ENCODE measurements at places on chromosomes 3 and 15.
A peak's percentile ranks its signal among the peaks of the same experiment; 100 is the strongest.

DNA sequence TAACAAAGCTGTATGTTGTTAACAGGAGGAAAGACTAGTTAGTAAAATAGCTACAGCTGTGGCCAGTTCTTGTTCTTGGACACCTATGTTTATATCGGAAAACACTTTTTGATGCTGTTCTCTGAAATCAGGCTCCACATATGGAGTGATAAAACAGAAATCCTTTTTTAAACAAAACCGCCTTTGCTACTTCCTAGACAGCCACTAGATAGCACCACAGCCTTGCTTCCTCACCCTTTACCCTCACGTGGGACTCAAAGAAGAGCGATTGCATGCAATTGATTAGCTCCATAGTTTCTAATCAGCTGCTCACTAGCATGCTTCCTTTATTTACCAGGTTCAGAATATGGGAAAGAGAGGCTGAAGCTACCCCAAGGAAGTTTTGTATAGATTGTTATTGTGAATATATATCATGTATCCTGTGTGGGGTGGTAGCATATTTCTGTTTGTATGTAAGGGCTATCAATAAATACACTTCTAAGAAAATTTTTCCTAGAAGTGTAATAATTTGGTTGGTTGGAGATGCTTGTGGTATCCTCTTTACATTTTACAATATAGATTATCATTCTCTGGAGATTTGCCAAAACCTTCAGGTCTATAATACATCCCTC is 4.3 kb upstream of the MTFMT start:
- no peak for DNase-seq

- no peak for DNase-seq
Observed at GRCh38 chr3:15794842-15795650, 2.7 kb downstream of the ANKRD28 start.

DNA sequence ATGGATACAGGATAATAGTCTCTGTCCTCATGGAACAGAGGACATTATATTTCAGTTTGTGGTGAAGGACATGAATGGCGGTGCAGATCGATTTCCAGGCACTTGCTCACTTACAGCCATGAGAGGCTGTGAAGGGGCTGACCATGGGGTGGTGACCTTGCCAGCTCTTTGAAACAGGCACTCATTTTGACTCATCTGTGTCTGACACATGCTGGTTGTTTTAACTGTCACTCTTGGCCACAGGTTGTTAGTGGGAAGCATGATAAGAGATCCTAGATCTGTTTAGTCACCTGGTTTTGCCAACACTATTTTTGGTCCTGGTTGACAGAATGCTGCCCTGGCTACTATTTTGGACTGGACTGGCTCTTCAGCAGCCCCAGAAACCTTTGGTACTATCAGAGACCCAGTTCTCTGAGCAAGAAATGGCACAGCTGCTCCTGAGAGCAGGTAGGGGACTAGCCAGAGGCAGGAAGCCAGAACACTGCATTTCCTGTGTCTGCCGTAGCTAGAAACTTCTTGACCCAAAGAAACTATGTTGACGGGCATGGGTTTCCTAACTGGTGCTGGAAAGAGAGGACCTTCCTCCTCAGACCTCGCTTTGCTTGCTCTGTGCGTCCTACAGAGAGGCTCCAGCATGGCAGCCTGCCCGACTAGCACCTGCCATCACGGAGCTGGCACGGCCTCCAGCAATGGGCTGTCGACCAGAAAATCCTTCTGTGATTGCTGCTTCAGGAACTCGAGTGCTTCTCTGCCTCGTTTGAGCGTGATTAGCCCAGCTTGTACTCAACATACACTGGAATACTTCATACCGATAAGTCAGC is 6.3 kb downstream of the PXYLP1 start:
- DNase-seq = no peak

DNA sequence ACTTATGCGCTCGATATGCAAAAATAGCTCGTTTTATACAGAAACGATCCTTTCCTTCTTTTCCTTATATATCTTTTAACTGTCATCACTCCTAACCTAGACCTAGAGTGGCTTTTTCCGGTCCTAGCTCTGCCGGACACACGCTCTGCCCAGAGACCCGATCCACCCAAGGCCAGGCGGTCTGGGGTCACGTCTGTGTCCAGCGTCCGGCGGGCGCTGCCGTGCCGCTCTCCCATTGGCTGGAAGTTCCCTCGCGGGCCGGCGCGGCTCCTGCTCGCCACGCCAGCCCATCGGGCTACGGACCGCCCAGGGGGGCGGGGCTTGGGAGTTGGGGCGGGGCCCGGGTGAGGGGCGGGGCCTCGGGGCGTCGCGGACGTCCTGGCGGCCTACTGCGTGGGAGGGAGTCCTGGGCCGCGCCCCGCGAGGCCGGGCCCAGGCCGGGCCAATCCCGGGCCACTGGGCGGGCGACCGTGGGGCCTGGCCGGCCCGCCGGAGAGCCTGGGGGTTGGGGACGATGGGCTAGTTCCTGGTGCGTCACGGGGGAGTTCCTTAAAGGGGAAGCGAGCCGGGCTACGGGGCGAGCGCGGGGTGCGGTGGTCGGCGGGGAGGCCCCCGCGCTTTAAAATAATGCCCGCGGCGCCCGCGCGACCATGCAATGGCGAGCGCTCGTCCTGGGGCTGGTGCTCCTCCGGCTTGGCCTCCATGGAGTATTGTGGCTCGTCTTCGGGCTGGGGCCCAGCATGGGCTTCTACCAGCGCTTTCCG is at the start of gene EDEM1:
Gene EDEM1 (plus strand): TSS at position 552 of the 764 bp plus-strand sequence. CDS start 99 bp downstream, at position 651.
- DNase-seq = peak; percentile 93

DNA sequence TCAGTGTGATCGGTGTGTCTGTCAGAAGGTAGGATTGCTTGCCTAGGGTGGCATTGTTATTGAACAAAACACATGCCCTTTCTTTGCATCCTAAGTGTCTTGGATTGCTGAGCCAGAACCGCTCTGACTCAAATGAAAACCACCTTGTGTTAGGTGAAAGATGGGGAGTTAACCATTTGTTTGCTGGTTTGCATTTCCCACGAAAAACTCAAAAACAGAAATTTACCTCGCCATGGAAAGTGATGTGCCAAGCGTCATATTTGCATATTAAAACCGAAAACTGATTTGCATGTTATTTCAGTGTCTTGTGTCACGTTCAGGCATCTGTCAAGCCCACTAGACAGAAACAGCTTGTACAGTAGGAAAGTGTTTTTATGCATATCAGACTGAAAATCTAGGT is 474.6 kb upstream of the TPRG1 start:
- DNase-seq = no peak

DNA sequence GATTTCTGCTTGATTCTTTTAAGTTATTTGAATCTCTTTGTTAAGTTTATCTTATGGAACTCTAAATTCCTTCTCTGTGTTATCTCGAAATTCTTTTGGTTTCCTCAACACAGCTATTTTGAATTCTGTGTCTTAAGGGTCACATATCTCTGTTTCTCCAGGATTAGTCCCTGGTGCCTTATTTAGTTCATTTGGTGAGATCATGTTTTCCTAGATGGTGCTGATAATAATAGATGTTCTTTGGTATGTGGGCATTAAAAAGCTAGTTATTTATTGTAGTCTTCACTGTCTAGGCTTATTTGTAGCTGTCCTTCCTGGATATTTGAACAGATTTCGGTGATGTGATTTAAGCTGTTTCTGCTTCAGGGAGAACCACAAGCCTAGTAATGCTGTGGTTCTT is 615.6 kb upstream of the NECTIN3 start:
- no peak for DNase-seq

DNA sequence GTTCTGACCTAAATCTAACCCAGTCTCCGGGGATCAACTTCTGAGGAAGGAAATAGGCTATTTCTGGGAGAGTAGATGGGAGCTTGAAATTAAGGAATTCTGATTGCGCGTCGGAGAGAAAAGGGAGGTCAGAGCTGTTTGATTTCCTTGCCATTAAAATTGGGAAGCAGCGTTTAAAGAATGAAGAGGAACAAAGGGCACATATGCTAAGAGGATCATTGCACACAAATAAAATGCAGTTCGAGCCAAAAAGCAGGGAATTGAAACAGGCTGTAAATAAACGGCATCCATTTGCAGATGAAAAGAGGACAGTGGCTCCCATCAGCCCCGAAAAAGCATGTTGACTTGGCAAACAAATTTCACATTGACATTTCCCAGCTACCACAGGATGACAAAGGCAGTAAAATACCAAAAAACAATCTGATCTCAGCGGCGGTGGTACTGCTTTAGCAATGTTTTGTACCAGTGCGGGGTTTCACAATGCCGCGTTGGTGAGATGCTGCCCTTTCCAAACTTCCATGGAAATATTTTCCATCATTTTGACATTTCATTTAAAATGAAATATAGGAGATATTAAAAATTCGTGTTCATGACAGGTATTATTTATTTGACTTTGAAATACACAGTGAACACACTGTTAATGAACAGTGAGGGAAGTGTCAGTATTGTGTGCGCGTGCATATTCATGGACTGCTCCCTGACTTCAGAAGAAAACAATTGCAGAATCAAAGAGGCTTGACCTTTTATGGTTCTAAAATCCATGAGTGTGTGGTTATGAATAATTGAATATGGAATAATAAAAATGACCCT is 108.8 kb downstream of the SQOR start:
- DNase-seq = no peak

GRCh38 chr15:60179786-60180391 is 175.8 kb downstream of the FOXB1 start:
- DNase-seq = no peak

- DNase-seq = no peak
Observed at GRCh38 chr3:59127071-59127470, 77.2 kb upstream of the CFAP20DC start.

GRCh38 chr15:39139431-39140059 is 441.3 kb upstream of the THBS1 start:
- DNase-seq = no peak

DNA sequence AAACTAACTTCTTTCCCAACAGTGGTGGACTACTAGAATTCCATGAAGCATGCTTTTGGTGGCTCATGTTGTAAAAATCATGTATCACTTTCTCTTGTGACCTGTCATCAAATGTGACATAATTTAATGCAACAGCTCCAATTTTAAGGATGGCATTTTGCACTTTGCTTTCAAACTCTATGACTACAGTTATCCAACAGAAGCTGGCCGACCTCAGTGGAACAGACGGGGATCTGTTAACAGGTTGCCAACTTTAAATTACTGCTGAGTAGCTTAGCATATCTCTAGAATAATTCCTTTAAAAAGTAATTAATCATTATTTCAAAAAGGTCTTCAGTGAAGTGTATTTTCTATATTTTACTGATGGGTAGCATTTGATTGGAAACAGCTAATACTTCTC is 907.4 kb downstream of the FHIT start:
- no peak for DNase-seq

GRCh38 chr3:179933080-179933479 is 103.7 kb downstream of the PEX5L start:
- no peak for DNase-seq

DNA sequence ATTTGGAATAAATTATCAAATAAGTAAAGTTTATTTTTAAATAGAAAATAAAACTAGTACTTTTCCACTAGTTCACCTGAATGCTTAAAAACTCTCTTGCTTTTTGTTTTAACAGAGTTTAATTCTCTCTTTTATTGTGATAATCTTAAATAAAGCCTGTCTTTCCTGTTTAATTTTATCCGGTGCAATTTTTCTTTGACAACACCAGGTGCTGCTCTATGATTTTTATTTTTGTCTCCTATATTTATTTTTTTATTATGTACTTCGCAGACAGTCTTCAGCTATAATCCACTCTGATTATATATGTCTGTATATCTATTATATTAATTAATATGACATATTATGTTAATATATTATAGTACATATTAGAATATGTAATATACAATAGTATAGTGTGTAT is 1293.0 kb upstream of the EPHA6 start:
- no peak for DNase-seq

DNA sequence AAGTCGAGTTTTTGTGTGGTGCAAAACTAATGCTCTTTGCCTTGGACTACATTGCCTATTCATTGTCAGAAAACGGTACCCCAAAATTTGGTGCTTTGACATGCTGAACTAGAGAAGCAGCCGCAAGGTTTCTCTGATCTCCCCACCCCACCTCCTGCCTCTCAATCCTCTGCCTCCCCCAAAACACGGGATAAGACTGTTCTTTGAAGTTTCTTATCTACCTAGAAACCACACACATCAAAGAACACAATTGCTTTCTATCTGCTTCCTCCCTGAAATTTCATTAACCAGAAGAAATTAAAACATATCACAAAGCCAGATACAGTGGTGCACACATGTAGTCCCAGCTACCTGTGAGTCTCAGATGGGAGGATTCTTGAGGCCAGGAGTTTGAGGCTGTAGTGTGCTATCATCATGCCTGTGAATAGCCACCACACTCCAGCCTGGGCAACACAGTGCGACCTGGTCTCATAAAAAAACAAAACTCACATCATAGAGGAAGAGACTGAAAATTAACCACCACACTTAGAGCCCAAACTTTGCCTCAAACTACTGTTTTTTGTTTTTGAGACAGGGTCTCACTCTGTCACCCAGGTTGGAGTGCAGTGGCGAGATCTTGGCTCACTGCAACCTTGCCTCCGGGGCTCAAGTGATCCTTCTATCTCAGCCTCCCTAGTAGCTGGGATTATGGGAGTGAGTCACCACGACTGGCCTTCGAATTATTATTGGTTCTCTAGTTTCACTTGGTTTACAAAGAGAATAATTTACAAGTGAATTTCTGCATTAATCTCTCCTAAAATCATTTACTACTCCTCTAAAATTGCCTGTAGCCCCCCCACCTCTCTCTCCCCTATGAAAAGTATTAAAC is 2.7 kb upstream of the PCNP start:
- no peak for DNase-seq

DNA sequence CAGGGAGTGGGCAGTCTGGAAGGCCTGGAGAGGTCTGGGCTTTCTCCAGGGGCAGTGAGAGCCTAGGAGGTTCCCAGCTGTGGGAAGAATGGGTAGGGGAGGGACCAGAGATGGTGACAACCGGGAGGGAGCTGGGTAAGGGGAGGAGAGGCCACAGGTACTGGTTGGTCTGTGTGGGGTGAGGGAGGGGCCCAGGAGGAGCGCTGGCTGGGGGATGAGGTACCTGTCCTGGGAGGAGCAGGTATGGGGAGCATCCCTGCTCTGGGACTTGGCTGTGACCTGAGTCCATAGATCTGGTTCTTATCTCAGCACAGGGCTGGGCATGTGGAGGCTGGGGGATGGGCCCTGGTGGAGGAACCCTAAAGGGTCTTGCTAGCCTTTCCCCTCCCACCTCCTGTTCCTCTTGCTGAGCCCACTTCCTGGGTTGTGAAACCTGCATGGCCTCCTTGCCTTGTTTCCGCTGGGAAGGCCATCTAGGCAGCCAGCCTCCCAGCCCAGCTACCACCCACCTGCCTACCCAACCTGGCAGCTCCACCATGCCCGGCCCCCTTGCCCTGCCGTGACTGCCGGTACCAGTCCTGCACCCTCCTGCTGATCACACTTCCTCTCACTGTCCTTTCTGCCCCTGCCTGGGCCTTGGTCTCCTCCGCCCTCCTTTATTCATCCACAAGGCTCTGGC is 11.0 kb downstream of the PRKCD start:
- DNase-seq = no peak

DNA sequence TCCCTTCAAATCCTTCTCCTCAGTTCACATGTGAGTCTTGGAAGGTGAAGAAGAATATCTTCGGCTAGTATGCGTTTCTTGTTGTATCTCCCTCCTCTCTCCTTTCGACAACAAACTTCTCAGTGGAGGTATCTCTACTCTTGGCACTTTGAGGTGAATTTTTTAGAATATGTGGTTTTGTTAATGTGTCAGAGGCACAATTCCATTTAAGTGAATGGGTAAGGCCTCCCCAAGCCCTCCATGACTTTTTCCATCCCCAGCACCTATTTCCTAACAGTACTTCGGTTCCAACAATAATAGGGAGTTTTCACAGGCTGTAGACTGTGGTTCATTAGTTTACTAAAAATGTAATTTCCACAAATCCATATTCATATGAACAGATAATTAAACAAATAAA is 74.2 kb downstream of the TM4SF4 start:
- no peak for DNase-seq

GRCh38 chr3:38001456-38002081 is 11.0 kb downstream of the VILL start:
- DNase-seq = no peak

- no peak for DNase-seq
Observed at GRCh38 chr3:155252021-155252420, 41.5 kb downstream of the STRIT1 start.

Data from GM12892 (cell line).